Renal cortex interstitium (tissue), 15 donors: ENCODE measurements at places on chromosomes 12 and 14. TPM values are rescaled to one million over a fixed set of nuclear protein-coding genes. Genes with fewer than 3 reads are reported as not detected.

The SLC39A5 gene
- 50.6 TPM for polyA plus RNA-seq

The KERA gene
- polyA plus RNA-seq: not detected

The STAC3 gene
- polyA plus RNA-seq: 8.0 TPM

The COCH gene
- polyA plus RNA-seq: 4.3 TPM

The ENDOU gene
- polyA plus RNA-seq: 0.34 TPM
